ENCODE measurements at places on chromosomes 2 and 18.
A peak's percentile ranks its signal among the peaks of the same experiment; 100 is the strongest.

- no peak for DNase-seq
These were observed 104.7 kb downstream of the CD226 start for GRCh38 chr18:69843015-69843414.

- no peak for DNase-seq
These were observed 60.5 kb downstream of the INSIG2 start for GRCh38 chr2:118148809-118149208.

- DNase-seq: peak; percentile 14
These were observed 33.1 kb downstream of the NGEF start for GRCh38 chr2:232979871-232980461.

DNA sequence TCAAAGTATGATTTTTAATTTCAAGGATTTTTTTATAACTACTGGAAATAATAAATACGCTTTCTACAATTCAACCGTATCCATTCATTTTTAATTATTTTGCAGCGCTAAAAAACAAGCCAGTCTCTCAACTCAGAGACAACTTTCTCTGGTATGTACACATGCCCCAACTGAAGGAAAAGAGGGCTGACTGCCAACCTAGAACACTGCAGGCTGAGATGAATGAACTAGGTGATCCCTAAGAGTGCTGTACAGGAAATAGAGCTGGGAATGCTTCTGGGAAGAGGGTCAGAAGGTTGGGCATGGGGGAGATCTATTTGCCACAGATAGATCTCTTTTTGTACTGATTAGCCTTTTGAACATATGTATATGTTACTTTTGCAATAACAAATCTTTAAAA, 460.1 kb downstream of the NR4A2 start:
- no peak for DNase-seq

DNA sequence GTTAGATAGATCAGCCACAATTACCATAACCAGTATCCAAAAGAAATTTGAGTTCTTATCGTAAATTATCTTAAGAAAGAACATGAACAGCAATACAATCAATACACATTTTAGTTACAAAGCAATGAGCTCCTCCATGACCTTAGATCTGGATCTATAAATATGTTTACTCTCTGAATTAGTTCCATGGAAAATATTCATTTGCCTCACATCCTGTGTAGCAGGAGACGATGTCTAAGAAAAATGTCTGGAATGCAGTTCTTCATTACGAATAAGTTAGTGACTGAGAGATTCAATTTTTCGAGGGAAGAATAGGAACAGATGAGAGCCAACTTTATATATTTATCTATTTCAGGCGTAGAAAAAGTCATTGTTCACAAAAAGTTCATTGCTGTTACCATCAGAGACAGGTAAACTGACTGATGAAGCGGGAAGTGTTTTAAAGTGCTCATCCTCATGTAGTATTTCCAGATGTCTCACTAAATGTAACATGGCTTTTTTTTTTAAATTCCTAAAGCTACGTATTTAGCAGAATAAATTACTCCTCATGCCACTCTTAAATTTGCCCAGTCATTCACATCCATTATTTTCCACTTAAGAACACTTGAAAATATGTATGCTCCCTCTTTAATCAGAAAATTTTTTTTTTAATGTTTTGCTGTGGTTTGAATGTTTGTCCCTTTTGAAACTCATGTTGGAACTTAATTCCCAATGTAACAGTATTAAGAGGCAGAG, 106.5 kb upstream of the SCN1A start:
- DNase-seq: no peak

DNA sequence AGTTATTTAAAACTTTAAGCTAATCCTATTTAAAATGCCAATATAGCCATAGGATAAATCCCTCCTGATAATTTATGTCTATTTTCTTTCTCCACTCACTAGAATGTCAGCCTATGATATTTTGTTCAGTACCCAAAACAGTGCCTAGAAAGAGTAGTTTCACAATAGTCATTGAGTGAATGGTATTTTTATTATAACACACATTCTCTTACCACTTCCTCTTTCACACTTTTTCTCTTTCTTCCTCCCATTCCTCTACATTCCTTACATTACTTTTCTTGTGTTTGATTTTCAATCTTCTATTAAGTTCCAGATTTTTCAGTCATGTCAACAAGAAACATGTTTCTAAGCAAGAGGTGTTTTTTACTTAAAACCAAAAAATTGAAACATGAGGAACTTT, 327.6 kb upstream of the UBE2E3 start:
- DNase-seq: no peak

GRCh38 chr2:100739735-100740432, 80.1 kb upstream of the NPAS2 start:
- no peak for DNase-seq

- no peak for DNase-seq
These were observed 1041.4 kb upstream of the FANCL start for GRCh38 chr2:59282374-59283057.

GRCh38 chr18:8966821-8967220, 135.7 kb upstream of the NDUFV2 start:
- DNase-seq: no peak

DNA sequence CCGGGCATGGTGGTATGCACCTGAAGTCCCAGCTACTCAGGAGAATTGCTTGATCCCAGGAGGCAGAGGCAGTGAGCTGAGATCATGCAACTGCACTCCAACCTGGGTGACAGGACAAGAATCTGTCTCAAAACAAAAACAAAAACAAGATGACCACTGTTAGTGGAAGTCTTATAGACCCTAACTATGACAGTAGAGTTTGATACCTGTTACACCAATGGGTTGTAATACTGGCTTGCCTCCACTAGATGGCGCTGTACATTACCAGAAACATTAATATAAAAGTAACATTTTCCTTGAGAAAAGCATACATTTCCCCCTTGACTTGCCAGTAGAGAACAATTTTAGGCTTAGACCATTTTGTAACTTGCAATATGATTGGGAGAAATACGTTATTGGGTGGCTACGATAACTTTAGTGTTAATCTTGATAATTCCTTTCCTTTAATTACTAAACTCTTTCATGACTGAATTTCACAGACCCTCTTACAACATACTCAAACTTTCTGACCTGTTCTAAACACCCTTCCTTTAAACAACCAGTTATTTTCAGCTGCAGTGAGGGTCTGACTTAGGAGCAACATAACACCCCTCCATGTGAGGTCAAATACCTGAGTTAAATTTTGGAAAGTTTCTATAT, 19.5 kb downstream of the SLC25A52 start:
- no peak for DNase-seq

DNA sequence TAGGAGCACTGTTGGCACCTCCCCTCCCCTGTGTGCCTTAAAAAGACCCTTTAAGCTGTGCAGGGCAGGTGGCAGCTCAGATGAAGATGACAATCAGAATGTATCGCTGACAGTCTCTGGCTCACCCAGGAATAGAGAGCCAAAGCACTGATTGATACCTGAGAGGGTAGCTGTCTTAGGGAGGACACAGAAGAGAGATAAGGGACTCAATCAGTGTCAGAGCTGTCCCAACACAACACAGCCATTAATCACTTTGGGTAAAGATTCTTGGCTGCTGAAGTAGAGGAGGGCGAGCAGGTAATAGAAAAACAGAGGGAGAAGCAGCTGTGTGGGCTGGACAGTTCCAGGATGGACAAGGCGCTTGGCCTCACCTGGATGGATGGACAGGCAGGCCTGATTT, 124.9 kb downstream of the NRP2 start:
- DNase-seq: no peak

DNA sequence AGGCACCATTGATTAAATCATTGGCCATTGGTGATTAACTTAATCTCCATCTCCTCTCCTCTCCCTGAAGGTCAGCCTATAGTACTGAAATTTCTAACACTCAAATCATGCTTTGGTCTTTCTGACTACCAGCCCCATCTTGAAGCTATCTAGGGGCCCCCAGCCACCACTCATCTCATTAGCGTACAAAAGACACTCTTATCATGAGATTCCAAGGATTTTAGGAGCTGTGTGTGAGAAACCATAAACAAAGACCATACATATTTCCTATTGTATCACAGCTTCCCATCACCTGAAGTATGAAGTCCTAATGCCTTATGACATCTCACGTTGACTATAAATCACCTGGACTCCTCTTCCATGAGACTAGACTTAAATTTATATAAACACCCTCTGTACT, 94.0 kb upstream of the B3GNT2 start:
- no peak for DNase-seq

GRCh38 chr18:66734451-66734850, 130.6 kb upstream of the CDH19 start:
- no peak for DNase-seq

DNA sequence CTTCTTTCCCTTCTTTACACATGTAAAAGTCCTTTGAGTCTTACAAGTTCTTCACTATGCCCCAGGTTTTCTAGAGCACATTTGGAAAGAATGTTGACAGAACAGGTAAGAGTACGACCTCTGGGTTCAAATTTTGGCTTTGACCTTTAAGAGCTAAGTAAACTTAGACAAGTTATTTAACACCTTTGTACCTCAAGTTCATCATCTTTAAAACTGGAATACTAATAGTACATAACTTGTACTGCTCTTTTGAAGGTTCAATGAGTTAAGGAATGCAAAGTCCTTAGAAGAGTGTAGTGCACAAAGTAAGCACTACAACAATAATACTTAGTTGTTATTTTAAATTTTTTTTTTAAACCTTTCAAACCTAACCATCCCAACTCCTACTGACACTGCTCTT, 156.6 kb downstream of the TMEFF2 start:
- DNase-seq: no peak

- DNase-seq: peak; percentile 68
These were observed 43.9 kb upstream of the B3GNT2 start for GRCh38 chr2:62152000-62152399.

GRCh38 chr2:191933307-191934105, 86.6 kb upstream of the CAVIN2 start:
- DNase-seq: peak; percentile 14

DNA sequence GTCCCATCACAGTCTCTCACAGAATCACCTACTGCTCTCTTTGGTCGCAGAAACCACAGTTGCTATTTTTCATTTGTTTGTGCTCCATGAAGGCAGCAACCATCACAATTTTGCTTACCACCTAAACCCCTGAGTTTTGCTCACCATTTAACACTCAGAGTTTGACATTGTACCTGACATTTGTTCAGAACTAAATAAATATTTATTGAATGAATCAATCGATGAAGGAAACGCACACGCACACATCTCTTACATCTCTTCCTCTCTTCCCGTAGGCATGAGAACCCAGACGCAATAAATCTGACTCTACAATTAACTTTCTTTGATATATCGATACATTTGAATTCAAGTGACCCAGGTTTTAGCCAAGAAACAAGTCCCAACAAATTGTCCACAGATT, 105.5 kb upstream of the RNF152 start:
- no peak for DNase-seq

DNA sequence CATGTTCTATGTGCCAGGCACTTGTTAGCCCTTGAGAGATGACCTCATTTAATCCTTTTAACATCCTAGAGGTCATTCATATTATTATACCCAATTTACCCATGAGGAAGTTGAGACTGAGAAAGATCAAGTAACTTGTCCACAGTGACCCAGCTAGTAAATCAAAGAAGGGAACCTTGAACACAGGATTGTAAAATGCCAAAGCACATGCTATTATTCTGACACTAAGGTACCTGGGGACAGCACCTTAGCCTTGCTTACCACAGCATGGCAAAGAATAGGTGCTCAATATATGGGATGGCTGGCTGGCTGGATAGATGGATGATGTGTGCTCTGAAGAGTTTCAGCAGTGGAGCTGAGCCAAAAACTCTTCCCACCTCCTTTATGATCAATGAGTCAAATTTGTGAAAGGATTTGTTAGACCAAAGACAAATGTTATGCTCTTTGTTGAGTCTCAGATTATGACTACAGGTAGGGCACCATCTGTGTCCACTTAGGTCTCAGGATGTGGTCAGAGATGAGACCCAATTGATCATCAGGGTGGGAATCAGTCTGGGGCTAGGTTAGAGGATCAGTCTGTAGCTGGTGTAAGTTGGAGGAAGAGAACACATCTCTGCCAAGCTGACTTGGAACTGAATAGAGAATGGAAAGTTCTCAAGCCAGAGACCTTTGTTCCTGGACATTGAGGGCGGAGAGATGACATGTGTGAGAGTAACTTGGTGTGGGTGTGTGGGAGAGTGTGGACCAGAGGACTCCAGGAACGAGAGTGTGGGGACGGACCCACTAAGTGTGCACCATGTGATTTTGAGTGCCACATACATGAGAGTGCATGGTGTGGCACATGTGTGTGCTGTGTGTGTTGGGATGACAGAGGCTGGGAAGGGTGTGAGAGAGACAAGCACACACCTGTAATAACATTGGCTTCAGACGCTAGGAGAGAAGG, 16.3 kb upstream of the PKDCC start:
- DNase-seq: no peak

GRCh38 chr2:118882693-118883336, 35.4 kb upstream of the EN1 start:
- DNase-seq: no peak

GRCh38 chr18:77248873-77249568, 627 bp upstream of the GALR1 start:
- no peak for DNase-seq

- DNase-seq: no peak
These were observed 179.3 kb downstream of the C1D start for GRCh38 chr2:67883316-67884087.

DNA sequence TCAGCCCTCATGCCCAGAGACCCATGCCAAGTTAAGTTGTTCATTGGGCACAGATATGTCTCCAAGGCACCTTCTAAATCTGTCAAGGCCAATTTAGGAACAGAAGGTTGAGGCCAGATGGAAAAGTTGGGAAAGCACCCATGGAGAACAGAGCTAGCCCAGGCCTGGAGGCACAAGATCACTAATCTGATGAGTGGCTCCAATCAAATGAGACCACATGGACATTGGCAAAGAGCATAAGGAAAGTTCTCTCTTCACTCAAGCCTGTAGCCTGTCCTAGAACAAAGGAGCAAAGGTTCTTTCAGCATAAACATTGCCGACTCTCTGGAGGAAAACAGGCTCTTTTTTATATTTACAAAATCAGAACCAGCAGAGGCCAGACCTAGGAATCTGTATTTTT, 154.8 kb downstream of the RNF152 start:
- no peak for DNase-seq
